ENCODE measurements at places on chromosomes 1 and 21. TPM values are rescaled to one million over a fixed set of nuclear protein-coding genes. Genes with fewer than 3 reads are reported as not detected.

OR2L13 gene
- not detected for total RNA-seq

SPRR2F gene
- total RNA-seq, result 2.8 TPM

GCSAML gene
- total RNA-seq, result 1.5 TPM

TBX15 gene
- total RNA-seq, result not detected

PGD gene
- 42.2 TPM for total RNA-seq

- H3K4me3 ChIP-seq, result no peak overlapping the region
- no peaks in the 10 kb centered on the region for H3K4me1 ChIP-seq
- DNase-seq, result no peak
- no peaks in the 10 kb centered on the region for H3K27me3 ChIP-seq
- no peak overlapping the region for H3K27ac ChIP-seq
- H3K36me3 ChIP-seq, result no peaks in the 10 kb centered on the region
Measured at GRCh38 chr21:42845296-42845965, 33.9 kb downstream of the WDR4 start.

DNA sequence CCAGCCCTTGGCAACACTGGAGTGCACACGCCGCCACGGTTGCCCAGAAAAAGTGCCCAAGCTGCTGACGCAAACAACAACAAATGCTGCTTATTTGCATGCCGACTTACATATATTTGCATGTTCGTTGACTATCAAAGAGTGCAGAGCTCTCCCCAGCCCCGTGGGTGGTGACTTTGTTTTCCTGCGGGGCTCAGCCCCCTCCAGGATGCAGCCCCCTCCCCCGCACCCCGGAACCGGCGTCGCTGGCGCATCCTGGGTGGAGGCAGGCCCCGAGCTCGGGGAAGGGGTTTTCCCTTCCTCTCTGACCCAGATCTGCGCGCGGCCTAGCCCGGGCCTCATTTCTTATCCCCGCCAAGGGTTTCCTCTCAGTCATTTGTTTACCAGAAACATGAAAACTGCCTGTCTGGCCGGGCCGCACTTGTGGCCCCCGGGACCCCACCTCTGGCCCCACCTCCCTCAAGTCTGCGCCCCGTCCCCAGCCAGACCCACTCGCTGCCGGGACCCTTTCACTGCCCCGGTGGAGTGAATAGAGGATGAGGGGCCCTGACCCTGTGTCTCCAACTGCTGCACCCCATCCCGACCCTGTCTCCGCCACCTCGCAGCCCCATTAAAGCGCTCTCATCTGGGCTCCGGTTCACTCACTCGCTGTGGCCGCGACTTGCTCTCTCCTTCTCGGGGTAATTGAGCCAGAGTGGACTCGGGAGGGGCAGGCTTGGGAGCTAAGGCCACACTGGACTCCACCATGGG, 5.5 kb downstream of the TNFRSF25 start:
- H3K4me1 ChIP-seq, result no peaks in the 10 kb centered on the region
- H3K27ac ChIP-seq, result no peak overlapping the region
- DNase-seq, result no peak
- H3K27me3 ChIP-seq, result no peaks in the 10 kb centered on the region

GRCh38 chr1:219427989-219428388, 184.9 kb downstream of the ZC3H11B start:
- H3K4me1 ChIP-seq, result no peaks in the 10 kb centered on the region
- no peak for DNase-seq
- H3K36me3 ChIP-seq, result no peaks in the 10 kb centered on the region
- H3K27me3 ChIP-seq, result no peaks in the 10 kb centered on the region
- H3K4me3 ChIP-seq, result no peak overlapping the region

DNA sequence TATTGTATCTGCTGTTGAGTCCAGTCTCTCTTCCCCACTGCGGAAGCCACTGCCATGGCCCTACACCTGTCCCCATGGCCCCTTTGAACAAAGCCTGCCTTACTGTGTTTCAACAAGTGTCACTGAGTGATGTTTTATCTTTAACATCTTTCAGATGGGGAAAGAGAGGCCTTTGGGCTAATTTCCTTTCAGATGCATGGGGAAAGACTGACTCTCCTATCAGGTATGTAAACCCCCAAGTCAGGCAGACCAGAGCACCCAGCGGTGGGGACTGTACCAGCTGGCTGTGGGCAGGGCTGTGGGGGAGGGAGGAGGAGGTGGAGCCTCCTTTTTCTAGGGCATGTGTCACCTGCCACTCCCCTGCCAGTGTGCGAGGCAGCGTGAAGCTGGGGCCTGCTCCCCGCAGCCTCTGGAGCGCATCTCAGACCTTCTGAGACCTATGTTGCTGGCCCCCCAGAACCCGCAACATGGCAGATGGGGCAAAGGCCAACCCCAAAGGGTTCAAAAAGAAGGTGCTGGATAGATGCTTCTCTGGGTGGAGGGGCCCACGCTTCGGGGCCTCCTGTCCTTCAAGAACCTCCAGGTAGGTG, at the start of gene PLA2G2F:
TSS of gene PLA2G2F (plus strand) at position 363 of the 590 bp plus-strand sequence. CDS start at position 468, 105 bp downstream.
- DNase-seq, result no peak
- H3K4me1 ChIP-seq, result no peaks in the 10 kb centered on the region

DNA sequence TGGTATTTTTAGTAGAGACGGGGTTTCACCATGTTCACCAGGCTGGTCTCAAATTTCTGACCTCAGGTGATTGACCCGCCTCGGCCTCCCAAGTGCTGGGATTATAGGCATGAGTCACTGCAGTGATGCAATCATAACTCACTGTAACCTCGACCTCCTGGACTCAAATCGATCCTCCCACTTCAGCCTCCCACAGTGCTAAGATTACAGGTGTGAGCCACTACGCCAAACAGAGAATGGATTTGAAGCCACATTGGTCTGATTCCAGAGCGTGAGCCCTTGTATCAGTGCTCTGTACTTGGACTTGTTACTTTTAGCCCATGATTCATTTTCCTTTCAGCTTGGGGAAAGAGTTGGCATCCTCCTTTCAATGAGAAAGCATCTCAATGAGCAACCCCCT, 14.9 kb upstream of the ZNF683 start:
- H3K27me3 ChIP-seq, result no peaks in the 10 kb centered on the region
- no peaks in the 10 kb centered on the region for H3K4me1 ChIP-seq
- no peak for DNase-seq
- H3K27ac ChIP-seq, result no peak overlapping the region
- H3K36me3 ChIP-seq, result no peaks in the 10 kb centered on the region
- H3K4me3 ChIP-seq, result no peak overlapping the region

- DNase-seq, result peak; percentile 40
- peaks cover 12% of the 10 kb centered on the region for H3K4me1 ChIP-seq
- no peaks in the 10 kb centered on the region for H3K27me3 ChIP-seq
- H3K4me3 ChIP-seq, result no peak overlapping the region
- H3K36me3 ChIP-seq, result no peaks in the 10 kb centered on the region
- H3K27ac ChIP-seq, result peak overlapping the region; percentile 79
Measured at GRCh38 chr1:162732566-162733335, 57.8 kb upstream of the HSD17B7 start.

GRCh38 chr1:147156642-147157041, 15.6 kb downstream of the PRKAB2 start:
- no peak overlapping the region for H3K27ac ChIP-seq
- no peaks in the 10 kb centered on the region for H3K36me3 ChIP-seq
- H3K4me3 ChIP-seq, result no peak overlapping the region
- DNase-seq, result no peak
- H3K4me1 ChIP-seq, result no peaks in the 10 kb centered on the region

- H3K4me3 ChIP-seq, result no peak overlapping the region
- no peaks in the 10 kb centered on the region for H3K27me3 ChIP-seq
- no peak overlapping the region for H3K27ac ChIP-seq
Measured at GRCh38 chr1:38336961-38337360, 290.4 kb upstream of the POU3F1 start.

DNA sequence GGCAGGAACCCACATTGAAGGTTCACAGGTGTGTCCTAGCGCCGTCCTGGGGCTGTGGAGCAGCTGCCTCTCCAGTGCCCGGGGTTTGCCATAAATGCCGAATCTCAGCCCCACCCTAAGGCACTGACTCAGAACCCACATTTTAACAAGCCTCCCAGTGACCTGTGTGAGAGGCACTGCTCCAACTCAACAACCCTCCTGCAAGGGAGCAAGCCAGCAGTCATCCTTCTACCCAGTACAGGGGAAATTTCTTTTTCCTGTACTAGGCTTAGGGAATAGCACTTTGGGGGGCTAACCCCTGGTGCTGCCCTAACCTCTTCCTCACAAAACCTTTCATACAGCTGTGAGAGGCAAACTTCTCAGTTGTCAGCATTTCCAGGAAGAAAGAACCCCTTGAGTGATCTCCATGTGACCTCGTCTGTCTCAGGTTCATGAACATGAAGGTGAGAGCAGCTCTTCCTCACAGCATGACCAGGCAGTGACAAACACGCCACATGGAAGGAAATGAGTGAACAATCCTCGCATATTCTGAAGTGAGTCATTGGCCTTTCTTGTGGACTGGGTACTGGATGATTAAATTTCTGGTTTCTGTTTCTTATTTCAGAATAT, 11.4 kb upstream of the BCAR3 start:
- DNase-seq, result no peak
- no peaks in the 10 kb centered on the region for H3K36me3 ChIP-seq
- H3K4me3 ChIP-seq, result no peak overlapping the region
- no peaks in the 10 kb centered on the region for H3K27me3 ChIP-seq

DNA sequence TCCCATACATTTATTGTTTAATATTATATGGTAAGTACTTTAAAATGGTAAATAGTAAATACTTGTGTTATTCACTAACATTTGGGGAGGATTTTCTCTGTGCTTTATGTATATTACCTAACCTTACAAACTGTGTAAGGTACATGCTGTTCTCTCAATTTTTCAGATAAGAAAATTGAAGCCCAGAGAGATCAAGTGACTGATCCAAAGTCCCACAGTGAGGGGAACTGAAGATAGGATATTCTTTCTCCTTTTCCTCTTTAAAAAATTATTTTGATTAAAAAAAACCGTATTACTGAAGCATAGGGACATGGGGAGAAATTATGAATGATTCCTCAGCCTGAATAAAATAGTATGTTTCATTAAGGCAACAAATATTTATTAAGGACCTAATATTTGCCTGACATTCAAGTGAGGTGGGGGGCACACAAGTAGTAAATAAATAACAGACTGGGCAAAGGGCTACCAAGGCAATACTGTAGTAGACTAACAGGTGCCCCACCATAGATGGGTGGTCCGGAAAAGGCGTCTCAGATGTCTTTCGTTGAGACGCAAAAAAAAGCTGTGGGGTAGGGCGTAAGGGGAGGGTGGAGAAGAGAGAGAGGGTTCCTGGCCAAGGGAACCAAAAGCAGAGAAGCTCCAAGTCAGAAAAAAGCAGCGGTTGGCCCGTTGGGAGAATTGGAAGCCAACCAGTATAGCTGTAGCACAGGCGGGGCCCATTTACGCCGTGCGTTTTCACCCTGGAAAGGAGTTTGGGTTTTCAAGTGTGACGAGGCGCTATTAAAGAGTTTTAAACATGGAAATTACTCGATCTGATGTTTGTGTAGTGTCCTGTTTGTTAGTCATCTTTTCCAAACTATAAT, 944 bp upstream of the AGO3 start:
- no peaks in the 10 kb centered on the region for H3K27me3 ChIP-seq
- H3K36me3 ChIP-seq, result no peaks in the 10 kb centered on the region
- no peaks in the 10 kb centered on the region for H3K4me1 ChIP-seq
- peak overlapping the region; percentile 99 for H3K27ac ChIP-seq
- peak overlapping the region; percentile 75 for H3K4me3 ChIP-seq

- no peaks in the 10 kb centered on the region for H3K36me3 ChIP-seq
- no peaks in the 10 kb centered on the region for H3K4me1 ChIP-seq
- DNase-seq, result no peak
- no peak overlapping the region for H3K4me3 ChIP-seq
Measured at GRCh38 chr1:89527750-89528381, 3.2 kb downstream of the LRRC8B start.

- H3K27me3 ChIP-seq, result no peaks in the 10 kb centered on the region
- no peak overlapping the region for H3K4me3 ChIP-seq
- H3K4me1 ChIP-seq, result no peaks in the 10 kb centered on the region
- no peak overlapping the region for H3K27ac ChIP-seq
Measured at GRCh38 chr1:77796695-77797405, 17.4 kb downstream of the MIGA1 start.

DNA sequence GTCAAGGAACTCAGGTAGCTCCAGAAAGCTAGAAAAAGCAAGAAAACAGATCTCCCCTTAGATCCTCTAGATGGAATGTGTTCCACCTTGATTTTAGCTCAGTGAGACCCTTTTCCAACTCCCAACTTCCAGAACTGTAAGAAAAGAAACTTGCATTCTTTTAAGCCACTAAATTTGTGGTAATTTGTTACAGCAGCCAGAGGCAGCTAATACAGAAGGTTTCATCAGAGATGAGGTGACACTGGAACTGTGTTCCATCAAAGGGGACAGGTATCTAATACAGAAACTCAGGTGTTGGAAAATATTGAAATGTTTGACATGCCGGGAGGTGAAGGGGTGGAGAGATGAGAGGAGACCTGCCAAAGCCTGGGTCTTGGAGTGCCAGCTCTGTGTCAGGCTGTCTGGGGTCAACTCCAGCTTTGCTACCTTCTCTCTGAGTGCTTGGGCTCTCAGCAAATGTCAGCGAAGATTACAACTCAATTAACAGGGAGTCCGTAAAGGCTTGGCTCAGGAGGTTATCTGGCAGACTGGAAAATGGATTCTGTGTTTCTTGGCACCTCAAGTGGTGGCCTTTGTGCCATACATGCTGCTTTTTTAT, 71.3 kb downstream of the PLPP3 start:
- no peaks in the 10 kb centered on the region for H3K36me3 ChIP-seq
- no peak for DNase-seq
- no peaks in the 10 kb centered on the region for H3K4me1 ChIP-seq
- H3K27ac ChIP-seq, result no peak overlapping the region
- no peaks in the 10 kb centered on the region for H3K27me3 ChIP-seq

- H3K27ac ChIP-seq, result no peak overlapping the region
- no peak overlapping the region for H3K4me3 ChIP-seq
- H3K36me3 ChIP-seq, result no peaks in the 10 kb centered on the region
- no peaks in the 10 kb centered on the region for H3K27me3 ChIP-seq
- DNase-seq, result no peak
Measured at GRCh38 chr1:20282533-20282932, 8.1 kb upstream of the VWA5B1 start.

DNA sequence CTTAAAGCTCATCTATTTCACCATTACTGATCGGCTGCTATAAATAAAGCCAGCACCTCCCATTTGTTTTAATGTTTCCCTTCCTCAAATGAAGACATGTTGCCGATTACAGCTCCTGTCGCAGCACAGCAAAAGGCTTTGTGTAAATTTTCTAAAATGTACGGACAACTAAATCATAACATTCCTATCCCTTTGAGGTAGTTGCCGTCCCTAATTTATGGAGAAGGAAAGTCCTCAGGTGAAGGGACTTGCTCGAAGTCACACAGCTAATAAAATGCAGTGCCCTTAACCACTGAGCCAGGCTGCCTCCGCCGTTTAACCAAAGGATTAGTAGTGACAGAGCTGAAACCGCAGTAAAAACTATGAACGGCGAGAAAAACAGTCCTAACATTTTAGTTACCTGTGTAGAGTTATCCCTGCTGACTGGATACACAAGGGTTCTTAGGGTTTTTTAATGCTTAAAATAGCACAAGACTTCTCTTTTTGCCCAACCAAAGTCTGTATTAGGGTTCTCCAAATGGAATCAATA, 871 bp downstream of the PINK1 start:
- DNase-seq, result no peak
- H3K27me3 ChIP-seq, result no peaks in the 10 kb centered on the region
- no peaks in the 10 kb centered on the region for H3K36me3 ChIP-seq
- peaks cover 5% of the 10 kb centered on the region for H3K4me1 ChIP-seq
- H3K27ac ChIP-seq, result peak overlapping the region; percentile 95
